Adrenal gland (tissue), 19 donors: ENCODE measurements at places on chromosomes 3 and 15. TPM values are rescaled to one million over a fixed set of nuclear protein-coding genes. Genes with fewer than 3 reads are reported as not detected.

MUSTN1 gene
- 1.8 TPM for total RNA-seq

DNA sequence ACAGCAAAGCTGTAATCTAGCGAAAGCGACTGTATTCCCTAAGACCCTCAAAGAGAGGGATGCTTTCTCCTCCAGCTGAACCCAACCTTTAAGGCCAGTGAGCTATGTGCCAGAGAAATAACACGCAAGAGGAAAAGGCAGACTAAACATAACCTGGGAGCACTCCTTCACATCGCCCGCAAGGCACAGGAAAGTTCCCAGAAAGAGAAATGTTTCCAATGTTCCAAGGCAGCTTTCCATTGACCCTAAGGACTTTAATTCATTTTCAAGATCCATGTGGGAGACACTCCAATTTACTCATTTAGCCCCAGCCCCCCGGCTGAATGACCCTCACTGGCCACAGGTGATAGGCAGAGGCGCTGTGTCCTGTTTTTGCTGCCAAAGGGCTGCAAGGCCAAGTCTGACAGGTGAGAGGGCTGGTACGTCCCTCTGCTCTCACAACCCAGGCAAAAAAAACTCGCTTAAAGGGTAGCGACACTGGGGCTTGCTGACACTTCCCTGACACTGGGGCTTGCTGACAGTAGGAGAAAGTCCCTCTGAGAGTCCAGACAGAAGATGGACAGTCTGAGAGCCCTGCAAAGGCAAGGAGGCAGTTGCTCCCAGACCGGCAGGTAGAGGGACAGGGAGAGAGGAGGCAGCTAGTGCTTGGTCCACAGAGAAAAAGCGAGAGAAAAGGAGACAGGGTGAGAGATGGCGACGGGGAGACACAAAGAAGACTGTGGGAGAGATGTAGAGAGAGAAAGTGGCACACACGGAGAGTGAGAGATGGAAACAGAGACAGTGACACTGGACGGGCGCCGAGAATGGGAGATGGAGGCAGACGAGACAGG is 702 bp downstream of the ARHGEF3 start:
- DNase-seq, result peak; percentile 45

DNA sequence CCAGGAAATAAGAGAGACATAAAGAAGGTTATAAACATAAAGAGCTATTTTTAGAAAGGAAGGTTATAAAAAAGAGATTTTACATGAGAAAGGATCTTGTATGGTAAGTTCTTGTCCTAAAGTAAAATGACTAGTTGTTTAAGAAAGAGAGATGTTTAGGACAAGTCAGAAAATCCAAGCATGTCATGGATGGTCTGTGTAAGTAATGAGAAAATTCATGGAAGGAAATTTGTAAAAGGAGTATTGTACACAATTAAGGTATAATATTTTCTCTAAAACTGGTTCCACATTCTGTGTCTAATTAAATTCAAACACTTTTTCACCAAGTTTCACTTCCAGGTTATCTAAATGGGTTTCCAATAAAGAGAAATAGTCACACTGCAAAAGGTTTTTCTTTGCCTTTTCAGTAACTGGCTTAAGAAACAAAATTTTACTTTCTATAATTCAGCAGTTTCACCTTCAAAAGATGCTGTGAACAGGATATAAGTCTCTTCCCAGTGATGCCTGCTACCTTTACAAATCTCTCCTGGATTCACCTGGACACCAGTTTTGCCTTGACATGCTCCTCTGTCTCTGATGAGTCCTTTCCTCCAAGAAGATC is 455.7 kb downstream of the ZIC1 start:
- no peak for DNase-seq

- DNase-seq, result no peak
These were observed 299.9 kb upstream of the ADAMTS9 start for GRCh38 chr3:64987726-64988125.
